ENCODE measurements at places on chromosomes 2 and 18.

GRCh38 chr2:36770542-36771287 lies 74.2 kb downstream of the VIT start:
- DNase-seq, result no peak

GRCh38 chr18:5979176-5979888 lies 84.0 kb upstream of the TMEM200C start:
- DNase-seq, result no peak

- DNase-seq, result no peak
These were observed 30.6 kb downstream of the MAPRE2 start for GRCh38 chr18:35071819-35072247.

DNA sequence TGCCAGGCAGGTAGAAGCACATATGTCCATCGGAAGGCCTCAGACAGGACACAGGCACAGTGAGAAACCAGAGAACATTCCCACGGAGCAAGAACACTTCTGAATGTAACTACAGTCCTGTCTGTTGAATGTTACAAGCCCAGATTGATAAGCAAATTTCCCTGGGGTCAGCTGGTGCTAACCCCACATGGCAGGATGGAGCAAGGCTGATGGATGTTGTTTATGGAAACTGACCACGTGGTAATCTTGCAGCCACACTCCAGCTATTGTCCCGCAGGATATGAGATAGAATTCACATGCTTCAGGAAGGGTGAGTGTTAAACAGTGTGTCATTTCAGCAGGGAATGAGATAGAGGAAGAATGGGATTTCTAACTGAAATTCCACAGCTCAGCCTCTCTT lies 138.8 kb upstream of the COPS8 start:
- no peak for DNase-seq

GRCh38 chr2:182852801-182853200 lies 13.6 kb downstream of the FRZB start:
- DNase-seq, result no peak

DNA sequence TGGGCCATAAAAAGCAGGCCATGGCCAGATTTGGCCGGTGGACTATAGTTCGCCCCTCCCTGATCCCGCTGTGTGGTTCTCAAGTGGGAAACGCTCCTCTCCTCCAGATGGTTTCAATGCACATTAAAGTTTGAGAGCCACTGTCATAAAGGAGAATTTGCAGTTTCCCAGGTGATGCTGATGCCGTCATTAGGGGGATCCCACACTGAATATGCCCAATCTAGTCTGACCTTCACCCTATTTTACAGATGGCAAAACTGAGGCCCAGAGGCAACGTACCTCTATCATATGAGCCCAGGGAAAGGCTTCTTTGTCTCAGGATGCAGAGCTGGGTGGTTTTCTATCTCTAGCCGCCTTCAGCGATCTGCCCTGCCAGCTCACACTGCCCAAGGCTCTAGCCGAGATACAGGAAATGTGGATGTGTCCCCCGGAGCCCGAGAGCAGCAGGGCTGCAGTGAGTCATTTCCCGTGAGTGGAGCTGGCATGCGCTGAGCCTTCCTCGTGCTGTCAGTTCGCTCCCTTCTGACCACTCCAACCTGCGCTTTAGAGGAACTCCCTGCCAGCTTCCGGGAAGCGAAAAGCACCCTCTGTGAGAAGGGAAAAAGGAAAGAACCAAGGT lies 116.2 kb downstream of the SMAD7 start:
- peak; percentile 95 for DNase-seq
